ENCODE measurements at places on chromosomes 2 and 18. TPM values are rescaled to one million over a fixed set of nuclear protein-coding genes. Genes with fewer than 3 reads are reported as not detected.

The CFAP210 gene
- 0.08 TPM for total RNA-seq

The OTX1 gene
- 0.74 TPM for total RNA-seq

The TCF7L1 gene
- 42.4 TPM for total RNA-seq

The CD302 gene
- total RNA-seq, result 2.4 TPM

The TEX44 gene
- not detected for total RNA-seq

The MATN3 gene
- total RNA-seq, result 6.4 TPM

- DNase-seq, result no peak
Observed at GRCh38 chr18:59918320-59918755, 18.5 kb downstream of the PMAIP1 start.

DNA sequence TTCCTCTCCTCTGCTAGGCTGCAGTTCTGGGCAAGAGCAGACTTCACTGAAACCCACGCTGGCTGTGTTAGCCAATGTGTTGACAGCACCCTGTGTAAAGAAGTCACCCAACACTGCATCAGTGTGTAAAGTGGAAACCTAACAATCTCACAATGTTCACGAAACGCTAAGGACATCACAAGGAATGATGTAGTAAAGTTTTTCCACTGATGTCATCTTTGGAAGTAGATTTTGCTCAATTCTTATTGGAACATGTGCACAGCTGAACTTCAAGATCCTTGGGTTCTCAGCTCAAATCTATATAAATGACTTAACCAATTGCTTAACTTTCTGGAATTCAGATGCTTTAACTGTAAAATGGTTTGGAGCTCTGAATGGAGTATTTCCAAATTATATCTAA is 1112.5 kb downstream of the TSN start:
- no peak for DNase-seq

DNA sequence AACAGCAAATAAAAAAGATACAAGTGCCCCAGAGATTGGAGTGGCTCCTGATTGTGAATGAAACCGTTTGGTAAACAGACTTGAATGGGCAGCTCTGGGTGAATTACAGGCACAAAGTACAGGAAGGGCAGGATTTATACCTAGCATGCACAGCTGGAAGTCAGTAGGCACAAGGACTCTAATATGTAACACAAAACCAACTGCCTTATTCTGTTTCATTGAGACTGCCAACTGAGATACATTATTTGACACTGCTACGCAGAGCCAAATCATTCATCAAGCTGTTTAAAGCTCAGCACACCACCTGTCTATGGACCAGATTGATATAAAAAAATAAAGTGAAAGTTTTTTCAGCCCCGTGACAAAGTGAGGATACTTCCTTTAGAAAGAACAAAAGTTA is 541.2 kb downstream of the NUP35 start:
- no peak for DNase-seq

GRCh38 chr2:223008162-223008561 is 43.8 kb upstream of the KCNE4 start:
- DNase-seq, result no peak

- DNase-seq, result no peak
Observed at GRCh38 chr2:199810422-199811171, 40.4 kb downstream of the FTCDNL1 start.

- DNase-seq, result no peak
Observed at GRCh38 chr2:102749938-102750337, 11.9 kb upstream of the TMEM182 start.

- no peak for DNase-seq
Observed at GRCh38 chr2:99944019-99944418, 198.4 kb downstream of the AFF3 start.

DNA sequence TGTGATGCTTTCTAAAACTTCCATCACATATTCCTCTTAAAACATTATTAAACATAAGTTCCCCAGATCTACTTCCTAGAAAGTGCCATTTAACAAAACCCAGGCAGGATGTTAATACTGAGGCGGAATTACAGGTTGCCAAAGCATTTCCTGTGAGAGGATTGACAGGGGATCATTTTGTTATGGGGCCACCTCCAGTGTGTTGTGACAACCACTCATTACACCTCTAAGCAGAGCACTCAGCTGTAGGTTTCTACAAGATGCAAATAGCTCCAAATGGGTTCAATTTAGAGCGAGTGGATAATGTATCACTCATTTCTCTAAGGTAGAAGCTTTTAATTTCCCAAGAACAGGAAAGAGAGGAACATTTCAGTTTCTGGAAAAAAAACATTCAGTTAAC is 1429.5 kb upstream of the ACVR2A start:
- DNase-seq, result peak; percentile 46

DNA sequence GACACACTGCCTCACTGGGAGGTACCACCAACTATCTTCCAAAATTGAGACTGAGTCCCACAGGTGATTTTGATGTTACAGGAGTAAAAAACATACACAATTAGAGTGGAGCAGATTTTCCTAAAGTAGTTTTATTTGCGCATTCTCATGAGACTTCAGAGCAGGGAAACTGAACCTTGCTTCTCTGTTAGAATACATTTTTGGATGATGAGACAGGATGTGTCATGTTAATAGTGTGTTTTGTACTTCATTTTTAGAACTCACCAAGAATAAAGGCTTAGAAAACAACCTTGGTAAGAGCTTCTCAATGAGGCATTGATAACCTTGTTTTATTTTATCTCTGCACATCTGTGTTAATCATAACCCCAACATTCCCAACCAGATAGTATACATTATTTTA is 310.2 kb upstream of the GALNT5 start:
- no peak for DNase-seq

GRCh38 chr2:174334781-174335251 is at the start of gene SP9:
Gene SP9 (plus strand): TSS chr2:174334954. CDS start chr2:174335093, 139 bp downstream.
- DNase-seq, result peak; percentile 97

DNA sequence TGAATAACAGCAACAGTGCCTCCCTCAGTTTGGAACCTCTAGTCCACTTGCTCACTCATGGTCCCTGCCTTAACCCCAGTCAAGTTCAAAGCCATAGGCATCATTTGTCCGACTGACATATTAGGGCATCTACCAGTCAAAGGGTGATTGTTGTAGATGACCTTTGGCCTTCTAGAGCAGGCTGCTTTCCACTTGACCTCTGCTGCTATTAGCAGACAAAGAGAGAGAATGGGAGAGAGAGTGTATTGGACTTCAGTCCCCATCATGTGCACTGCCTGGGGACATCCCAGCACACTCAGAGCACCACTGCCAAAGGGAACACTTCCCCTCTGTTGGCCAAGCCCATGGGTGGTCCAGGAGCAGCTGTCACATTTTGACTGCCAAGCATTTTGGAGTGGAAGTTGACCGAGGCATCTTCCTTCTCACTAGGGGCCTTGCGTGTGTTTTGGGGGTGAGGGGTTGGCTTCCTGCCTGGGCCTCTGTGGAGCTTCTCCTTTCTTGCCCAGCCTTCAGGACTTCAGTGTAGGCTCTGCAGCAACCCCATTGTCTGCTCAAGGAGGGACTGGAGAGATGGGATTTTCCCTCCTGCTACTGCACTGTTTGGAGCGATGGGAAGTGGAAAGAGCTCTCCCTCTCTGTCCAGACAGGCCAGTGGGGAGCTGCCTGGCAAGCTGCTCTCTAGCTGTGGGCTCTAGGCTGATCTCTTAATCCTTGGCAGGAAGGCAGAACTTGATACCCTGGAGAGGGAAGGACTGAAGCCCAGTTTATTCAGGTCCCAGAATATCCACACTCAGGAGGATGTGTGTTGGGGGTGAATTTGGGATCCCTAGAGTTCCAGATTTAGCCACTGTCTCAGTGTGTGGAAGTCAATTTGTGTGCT is 68.1 kb downstream of the TMEM247 start:
- DNase-seq, result no peak

DNA sequence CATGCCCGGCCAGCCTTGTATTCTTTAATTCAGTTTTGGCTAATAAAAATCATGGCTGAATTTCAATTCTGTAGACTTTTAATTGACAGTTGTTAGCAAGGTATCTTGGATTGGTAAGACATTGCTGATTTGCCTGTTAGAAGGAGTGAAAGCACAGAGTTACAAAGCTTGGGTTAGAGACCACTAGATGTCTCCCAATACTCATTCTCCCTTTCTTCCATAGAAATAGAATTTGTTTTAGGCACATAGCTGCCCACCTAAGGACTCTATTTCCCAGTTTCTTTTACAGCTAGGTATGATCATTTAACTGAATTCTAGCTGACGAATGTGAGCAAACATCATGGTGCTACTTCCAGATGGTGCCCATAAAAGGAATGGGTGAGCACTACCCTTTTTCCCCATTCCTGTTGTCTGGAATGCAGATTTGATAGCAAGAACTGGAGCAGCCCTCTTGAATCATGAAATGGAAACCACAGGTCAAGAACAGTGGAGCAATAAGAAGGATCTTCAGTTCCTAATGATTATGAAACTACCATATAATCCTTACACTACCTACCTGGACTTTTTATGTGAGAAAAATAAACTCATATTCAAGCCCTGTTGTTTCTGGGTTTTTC is 17.5 kb downstream of the PECR start:
- peak; percentile 16 for DNase-seq

DNA sequence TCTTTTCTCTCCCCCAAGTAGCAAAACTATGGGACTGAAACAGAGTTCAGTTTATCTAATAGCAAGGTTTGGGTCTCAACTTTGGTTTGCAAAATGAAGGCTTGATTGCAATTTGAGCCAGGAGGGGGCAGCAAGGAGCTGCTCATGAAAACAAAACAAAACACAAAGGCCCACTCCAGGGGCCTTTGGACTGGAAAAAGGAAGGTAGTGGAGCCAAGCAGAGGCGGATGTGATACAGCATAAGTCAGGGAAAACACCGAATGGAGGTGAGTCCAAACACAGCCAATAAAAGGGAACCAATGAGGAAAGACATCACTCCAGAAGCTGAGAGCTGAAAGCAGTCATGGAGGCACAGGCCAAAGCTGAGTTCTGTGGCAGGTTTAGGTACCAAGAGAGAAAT is 799.7 kb upstream of the ACVR2A start:
- DNase-seq, result peak; percentile 83

GRCh38 chr18:8121942-8122480 is 487.2 kb upstream of the RAB12 start:
- peak; percentile 14 for DNase-seq

GRCh38 chr2:31302940-31303563 is 69.1 kb downstream of the EHD3 start:
- DNase-seq, result no peak

GRCh38 chr2:55618275-55619055 is 1.0 kb upstream of the PPP4R3B start:
- peak; percentile 73 for DNase-seq

DNA sequence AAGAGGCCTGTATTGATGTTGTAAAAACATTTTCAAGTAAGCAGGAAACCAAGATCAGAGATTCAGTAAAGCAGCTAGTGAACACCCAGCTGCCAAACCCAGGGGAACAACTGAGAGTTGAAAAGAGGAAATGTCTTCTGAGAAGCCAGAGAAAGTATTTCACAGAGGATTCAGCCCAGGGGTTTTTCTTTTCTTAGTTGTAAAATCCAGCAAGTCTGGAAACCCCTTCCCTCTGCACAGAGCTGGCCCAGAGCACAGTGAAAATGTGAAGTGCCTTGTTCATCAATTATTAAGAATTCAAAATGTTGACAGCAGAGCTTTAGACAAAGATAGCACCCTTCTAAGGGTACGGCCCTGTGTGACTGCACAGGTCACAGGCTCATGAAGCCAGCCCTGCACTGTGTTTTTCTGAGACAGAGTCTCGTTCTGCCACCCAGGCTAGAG is 28.4 kb downstream of the AFF3 start:
- no peak for DNase-seq

DNA sequence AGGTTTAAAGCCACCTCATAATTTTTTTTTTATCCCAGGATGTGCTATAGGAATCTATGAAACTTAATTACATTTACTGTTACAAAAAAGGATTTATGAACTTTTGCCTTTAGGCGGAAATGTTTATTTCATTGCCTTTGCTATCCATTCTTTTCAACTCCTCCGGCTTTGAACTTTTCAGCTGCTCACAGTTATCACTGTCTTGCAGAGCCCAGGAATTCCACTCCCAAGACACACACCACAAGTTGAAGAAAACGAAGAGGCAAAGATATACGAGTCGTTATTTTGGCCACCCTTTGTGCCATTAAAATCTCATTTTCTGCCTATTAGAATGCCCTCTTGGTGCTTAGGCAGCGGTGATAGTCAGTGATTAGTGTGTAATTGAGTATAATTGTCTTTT is 80.0 kb downstream of the PAX3 start:
- no peak for DNase-seq

Data from GM23338 (cell line).